Muscle of back (tissue), 13 donors: ENCODE measurements at places on chromosomes 6 and 20.
A peak's percentile ranks its signal among the peaks of the same experiment; 100 is the strongest.

DNA sequence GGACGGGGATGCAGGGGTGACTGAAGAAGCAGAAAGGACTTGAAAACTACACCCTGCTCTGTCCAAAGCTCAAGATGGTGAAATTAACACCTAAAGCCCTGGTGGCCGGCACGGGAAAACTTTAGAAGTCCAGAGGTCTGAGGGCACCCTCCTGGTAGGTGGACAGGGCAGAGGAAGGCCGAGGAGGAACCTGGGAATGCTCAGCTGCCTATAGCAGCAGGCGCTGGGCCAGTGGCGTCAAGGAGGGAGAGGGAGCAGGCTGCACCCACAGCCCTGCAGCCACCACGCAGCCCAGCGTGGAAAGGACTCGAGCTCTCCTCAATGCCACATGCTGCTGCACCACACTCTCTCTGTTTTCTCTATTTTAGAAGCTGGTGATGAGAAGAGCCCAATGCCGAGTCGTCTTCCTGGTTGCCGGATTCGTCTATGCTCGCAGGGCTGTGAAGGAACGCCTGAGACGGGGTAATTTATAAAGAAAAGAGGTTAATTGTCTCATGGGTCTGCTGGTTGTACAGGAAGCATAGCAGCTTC, 248.3 kb upstream of the AFDN start:
- DNase-seq: no peak

GRCh38 chr6:69368613-69369012, 428.2 kb downstream of the LMBRD1 start:
- no peak for DNase-seq

DNA sequence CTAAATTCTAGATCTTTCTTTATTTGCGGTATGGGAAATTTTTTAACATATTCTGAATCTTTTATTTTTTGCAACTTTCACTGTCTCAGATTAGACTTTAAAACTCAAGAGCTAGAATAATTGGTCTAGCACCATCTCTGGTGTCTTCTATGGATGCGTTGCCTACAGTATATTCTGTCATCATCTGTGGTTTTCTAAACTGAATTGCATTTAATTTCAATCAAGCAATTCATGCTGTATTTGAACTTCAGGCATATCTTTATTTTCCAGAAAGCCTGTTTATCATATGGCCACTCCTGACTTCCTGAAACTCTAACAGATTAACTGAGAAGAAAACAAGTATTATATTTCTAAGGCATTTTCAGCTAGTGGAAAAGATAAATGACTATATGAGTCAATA, 281.6 kb downstream of the PLCB1 start:
- no peak for DNase-seq

- no peak for DNase-seq
Observed at GRCh38 chr20:16284385-16285100, 288.7 kb downstream of the KIF16B start.

DNA sequence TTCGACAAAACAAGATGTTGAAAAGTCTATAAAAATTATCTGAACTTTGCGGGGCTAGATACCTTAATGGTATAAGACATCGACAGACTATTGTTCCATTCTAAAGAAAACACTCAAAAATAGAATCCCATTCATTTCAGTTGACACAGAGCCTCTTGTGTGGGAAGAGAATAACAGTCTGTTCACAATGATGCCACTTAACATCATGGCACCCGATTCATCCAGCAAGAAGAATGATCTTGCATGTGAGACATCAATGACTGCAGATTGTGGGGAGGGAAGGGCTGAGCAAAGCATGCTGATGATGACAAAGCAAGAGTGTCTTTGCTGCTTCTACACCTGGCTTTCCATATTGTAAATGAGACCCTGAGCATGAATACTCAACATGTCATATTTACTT, 49.7 kb upstream of the ARMH2 start:
- no peak for DNase-seq

- no peak for DNase-seq
Observed at GRCh38 chr6:149248693-149249369, 68.7 kb upstream of the TAB2 start.

GRCh38 chr6:13907001-13907350, 17.8 kb upstream of the RNF182 start:
- DNase-seq: no peak

GRCh38 chr20:15654208-15654649, 919.0 kb downstream of the KIF16B start:
- no peak for DNase-seq

DNA sequence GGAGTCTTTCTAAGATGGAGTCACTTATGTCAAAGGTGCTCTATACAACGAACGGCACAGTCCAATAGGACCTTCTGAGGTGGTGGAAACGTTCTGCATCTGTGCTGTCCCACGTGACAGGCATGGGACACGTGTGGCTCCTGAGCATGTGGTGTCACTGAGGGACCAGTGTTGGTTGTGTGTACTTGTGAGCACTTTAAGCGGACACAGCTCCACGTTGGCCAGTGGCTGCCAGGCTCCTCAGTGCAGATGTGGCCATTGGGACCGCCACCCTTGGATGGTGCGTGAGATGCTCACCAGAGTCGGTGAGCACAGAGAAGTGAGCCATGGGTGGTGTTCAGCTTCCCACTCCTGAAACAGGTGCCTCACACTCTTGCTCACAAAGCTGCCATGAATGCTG, 110.0 kb downstream of the SYNDIG1 start:
- no peak for DNase-seq

- peak; percentile 58 for DNase-seq
Observed at GRCh38 chr20:24027229-24027628, 38.6 kb upstream of the GGTLC1 start.

DNA sequence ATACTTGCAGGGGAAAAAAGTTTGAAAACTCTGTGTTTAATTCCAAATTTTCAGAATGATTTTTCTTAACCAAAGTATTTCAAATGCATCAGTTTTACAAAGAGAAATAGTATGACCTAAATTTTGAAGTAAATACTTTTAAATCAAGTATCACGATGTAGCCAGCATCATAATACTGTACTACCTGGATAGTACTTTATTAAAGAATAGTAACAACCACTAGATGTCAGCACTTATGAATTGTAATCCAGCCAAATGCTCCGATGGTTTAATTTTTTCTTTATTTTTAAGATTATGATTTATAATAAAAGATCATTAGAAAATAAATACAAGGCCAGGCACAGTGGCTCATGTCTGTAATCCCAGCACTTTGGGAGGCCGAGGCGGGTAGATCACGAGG, 37.2 kb upstream of the HACE1 start:
- no peak for DNase-seq

GRCh38 chr6:43738877-43739641, 31.0 kb upstream of the VEGFA start:
- DNase-seq: no peak

DNA sequence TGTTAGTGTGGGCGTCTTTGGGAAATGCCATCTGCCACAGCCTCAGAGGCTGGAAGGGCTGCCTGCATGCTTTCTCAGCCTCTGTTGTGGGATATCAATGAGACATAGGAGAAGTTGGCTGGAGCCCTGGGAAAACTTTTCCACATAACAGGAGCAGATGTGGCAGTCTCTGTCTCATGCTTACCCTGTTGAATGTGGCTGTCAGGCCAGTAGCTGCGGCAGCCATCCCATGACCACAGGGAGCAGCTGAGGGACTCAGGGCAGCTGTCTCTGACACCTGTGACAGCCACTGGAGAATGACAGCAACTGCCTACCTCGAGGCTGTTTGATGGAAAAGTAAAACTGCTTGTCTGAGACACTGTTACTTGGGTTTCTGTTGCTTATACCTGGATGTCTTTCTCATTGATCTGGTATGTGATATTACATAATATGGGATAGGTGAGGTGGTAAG, 64.4 kb downstream of the TULP4 start:
- DNase-seq: peak; percentile 54

GRCh38 chr6:27312146-27312949, at the start of gene POM121L2:
Gene POM121L2 (minus strand): TSS chr6:27312273. CDS start chr6:27312170, 103 bp downstream.
- no peak for DNase-seq

DNA sequence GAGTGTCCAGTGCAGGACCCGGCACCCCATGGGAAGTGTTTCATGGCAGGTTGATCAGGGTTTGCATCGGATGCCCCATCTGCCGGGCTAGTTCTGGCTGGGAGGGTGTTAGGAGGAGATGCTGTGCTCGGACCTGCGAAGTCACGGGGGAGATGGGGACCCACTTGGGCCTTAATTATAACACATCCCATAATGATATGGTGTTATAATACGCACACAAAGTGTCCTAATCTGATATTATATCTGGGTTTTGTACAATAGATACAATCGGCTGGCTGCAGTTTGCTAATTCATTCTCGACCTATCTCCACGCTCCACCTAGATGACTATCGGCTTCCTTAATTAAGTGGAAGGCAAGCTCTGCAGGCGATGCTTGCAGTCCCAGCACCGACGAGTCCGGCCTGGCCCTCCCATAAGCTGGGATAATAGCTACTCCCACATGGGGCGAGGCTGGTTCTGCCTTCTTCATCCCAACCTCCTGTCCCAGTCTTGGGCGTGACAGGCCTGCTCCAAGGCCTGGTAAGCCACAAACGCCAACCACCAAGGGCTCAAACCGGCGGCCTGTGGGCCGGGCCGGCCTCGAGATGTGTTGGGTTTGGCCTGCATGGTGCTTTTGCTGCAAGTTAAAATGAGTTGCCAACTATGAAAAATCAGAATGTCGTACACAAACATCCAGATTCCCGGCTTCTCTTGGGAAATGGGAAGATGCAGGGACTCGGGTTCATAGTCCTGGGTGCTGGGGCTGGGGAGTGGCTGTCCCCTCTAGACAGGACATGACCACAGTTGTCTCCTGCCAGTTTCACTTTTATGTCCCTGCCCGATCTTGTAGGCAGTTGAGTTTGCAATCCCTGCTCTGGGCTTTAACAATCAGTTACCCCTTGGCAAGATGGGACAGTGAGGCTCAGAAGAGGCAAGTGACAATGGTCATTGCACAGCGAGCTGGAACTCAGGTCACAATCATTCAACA, 32.7 kb downstream of the CEBPB start:
- no peak for DNase-seq

- DNase-seq: no peak
Observed at GRCh38 chr20:57536771-57537724, 12.1 kb upstream of the CTCFL start.

DNA sequence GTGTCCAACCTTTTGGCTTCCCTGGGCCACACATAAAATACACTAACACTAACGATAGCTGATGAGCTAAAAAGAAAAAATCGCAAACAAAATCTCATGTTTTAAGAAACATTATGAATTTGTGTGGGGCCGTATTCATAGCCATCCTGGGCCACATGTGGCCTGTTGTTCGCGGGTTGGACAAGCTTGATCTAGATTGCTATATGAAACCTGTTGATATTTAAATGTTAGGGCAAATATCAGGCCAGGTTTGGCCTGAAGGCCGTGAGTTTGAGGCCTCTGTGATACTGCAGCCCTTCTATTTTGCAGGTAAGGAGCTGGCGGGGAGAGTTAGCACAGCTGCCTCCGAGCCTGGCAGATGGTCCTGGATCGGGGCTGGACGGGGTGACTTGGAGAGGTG, 99.0 kb downstream of the CEBPB start:
- DNase-seq: no peak

DNA sequence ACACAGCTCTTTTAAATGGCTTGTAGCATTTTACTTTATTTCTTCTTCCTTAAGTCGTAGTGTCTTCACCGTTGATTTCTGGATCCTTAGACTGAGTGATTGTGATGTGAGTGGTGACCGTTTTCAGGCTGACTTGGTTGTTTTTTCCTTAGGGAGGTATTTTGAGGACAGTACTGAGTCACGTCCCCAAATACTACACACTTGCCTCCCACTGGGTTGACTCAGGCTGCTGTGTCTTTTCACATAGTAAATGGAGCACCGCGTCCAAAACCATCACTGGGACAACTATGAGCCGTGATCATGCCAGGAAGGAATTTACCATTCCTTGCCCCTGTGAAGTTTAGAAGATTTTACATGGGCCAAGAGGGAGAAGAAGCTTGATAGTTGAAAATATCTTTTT, 174.1 kb downstream of the FARS2 start:
- DNase-seq: no peak

DNA sequence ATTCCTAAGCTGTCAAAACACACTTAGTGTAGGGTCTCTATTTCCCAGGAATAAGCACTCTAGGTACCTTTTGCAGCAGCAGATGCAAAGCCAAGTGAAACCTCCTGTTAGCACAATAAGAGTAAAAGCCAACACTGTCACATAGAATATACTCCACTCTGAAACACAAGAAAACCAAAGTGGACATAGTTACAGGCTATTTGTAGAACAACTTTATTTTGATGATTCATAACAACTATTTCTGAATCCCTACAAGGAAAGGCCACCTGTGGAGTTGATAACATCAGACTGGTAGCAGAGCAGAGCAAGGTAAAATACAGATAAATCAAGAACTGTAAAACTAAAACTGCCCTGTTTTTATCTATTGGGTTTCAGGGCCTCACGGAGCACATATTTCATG, 59.7 kb downstream of the ALDH5A1 start:
- no peak for DNase-seq

DNA sequence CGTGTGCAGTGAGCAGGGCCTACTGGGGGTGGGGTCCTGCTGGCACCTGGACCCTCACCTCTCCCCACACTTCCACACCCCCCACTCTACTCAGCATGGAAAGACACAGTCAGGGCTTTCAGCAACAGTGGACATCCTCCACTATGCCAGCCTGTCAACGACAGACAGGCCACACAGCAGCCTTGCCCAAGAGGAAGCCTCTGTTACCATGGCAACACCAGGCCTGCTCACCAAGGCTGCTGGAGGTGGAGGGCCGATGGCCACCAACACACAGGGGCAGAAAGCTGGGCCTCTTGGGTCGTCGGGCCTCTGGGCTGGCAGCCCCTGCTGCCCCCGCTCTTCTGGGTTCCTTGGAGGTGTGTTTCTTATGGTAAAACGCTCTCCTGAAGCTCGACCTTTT, 13.6 kb downstream of the BNIP5 start:
- DNase-seq: no peak

GRCh38 chr6:100344761-100345160, 120.0 kb downstream of the SIM1 start:
- DNase-seq: no peak

DNA sequence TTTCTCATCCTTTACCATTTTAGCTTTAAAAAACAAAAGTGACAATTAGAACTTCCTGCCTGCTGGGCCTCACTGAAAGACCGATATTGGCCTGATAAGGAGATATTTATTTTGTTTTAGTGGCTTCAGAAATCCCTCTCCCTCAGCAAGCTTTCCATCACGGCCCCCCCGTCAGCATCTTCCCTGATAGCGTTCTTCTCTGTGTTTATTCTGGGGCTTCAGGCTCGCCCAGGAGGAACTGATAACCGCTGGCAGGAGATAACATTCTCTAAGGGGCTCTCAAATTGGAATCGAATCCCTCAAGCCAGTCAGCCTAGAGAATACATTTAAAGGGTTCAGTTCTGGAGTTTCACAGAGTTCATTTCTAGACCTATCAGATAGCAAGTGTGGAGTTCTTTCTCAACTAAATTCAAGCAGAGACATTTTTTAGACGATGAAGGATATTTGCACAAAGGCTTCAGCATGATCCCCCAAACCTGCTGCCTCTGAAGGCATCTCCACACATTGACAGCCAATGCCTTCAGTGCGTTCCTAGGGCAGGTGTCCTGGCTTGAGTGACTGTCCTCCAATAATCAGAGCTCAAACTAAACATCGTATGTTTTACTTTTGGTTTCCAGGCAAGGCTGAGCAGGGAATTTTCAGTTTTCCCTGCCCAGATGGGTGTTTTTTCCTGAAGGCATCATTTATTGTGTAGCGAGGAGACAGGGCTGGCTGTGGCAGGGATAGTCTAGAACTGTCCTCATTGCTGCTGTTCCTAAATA, 17.0 kb downstream of the PRDM1 start:
- no peak for DNase-seq
